Occipital lobe (tissue), 3 donors: ENCODE measurements at places on chromosomes 2 and 18. TPM values are rescaled to one million over a fixed set of nuclear protein-coding genes. Genes with fewer than 3 reads are reported as not detected.

PROKR1 gene
- total RNA-seq = 2.0 TPM

TLK1 gene
- total RNA-seq = 30.1 TPM

DTNB gene
- 21.7 TPM for total RNA-seq

CD302 gene
- 2.5 TPM for total RNA-seq

PROM2 gene
- 1.2 TPM for total RNA-seq

CPO gene
- not detected for total RNA-seq

CHRND gene
- not detected for total RNA-seq

NT5DC4 gene
- not detected for total RNA-seq

STARD6 gene
- not detected for total RNA-seq

COLEC11 gene
- total RNA-seq = 0.78 TPM

KIF5C gene
- total RNA-seq = 379 TPM

ITGA6 gene
- total RNA-seq = 32.6 TPM

NRP2 gene
- 22.1 TPM for total RNA-seq

COL3A1 gene
- total RNA-seq = 129 TPM

CNDP1 gene
- total RNA-seq = 0.16 TPM

DNAH7 gene
- 16.5 TPM for total RNA-seq

PCARE gene
- total RNA-seq = under 0.01 TPM

TWIST2 gene
- total RNA-seq = 0.16 TPM

PIEZO2 gene
- total RNA-seq = 8.0 TPM

- DNase-seq = no peak
Observed at GRCh38 chr18:69265656-69266055, 135.0 kb upstream of the DOK6 start.

GRCh38 chr2:225581906-225582305 lies 182.4 kb downstream of the NYAP2 start:
- DNase-seq = no peak

- no peak for DNase-seq
Observed at GRCh38 chr2:88865801-88866371, 174.4 kb downstream of the RPIA start.

- DNase-seq = no peak
Observed at GRCh38 chr2:151237422-151238025, 24.1 kb downstream of the RBM43 start.

- DNase-seq = no peak
Observed at GRCh38 chr18:10417191-10417590, 37.2 kb upstream of the APCDD1 start.

- no peak for DNase-seq
Observed at GRCh38 chr2:134722728-134723127, 3.9 kb upstream of the TMEM163 start.

DNA sequence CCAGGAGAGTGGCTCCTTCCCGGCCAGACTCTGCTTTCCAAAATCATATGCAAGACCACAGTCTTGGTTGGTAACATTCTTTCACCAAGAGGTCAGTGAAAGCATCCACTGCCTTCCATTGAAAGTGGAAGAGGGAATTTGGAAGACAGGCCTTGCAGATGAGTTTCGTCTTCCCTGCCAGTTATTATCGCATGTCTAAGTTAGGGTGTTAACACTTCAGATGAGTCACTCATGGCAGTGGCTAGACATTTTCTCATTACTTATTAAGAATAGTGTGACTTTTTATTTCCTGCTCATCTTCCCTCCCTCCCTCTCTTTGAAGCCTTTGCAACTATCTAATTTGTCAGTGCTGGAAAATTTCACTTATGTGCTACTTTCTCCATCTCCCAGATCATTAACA lies 102.9 kb upstream of the EPB41L3 start:
- no peak for DNase-seq

GRCh38 chr2:220512419-220512818 lies 885.0 kb downstream of the SLC4A3 start:
- no peak for DNase-seq

GRCh38 chr2:197866455-197866854 lies 62.1 kb downstream of the PLCL1 start:
- DNase-seq = no peak

GRCh38 chr2:28654663-28655320 lies 96.8 kb upstream of the PPP1CB start:
- DNase-seq = no peak

GRCh38 chr2:226638576-226638975 lies 161.0 kb downstream of the IRS1 start:
- no peak for DNase-seq

DNA sequence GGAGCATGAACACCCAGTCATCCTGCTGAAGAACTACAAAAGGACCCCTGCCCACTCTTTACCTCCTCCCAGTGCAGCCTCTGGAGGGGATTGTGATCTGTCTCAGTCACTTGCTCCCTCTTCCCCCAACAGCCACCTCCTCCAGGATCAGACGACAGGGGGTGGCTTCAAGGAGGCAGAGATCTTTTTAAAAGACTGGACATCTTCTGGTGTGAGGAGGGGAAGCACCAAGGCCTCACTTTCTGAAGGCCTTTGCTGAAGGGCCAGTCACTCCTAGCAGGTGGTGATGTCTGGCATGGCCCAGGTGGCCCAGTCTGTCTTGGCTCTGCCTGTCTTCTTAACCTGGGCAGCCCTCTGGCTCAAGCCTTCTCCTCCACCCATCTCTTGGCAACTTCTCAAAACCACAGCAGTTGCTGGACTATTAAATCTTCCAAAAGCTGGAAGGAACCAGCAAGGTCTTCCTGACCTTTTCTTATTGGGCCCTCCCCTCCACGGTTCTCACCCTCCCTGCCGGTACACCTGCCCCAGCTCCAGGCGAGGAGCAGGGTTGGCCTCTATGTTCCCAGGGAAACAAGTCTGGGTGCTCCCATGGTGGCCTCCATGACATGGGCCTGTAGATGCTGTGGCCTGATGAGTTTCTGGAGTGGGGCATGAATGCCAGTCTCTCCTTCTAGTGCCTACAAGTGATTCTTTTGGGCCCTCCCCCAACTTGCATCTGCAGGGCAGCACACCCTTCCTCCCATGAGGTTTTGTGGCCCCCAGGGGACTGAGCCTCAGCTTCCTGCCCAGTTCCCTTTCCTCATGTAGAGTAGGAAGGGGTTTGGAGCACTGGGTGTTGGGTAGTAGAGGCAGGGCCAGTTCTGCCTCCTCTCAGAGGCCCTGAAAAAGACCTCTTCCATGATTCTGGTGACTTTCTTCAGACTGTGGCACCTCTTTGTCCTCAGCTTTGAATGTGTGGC lies 5.0 kb upstream of the ATP6V1B1 start:
- no peak for DNase-seq

GRCh38 chr2:70399046-70399445 lies 97.2 kb upstream of the FAM136A start:
- DNase-seq = no peak

DNA sequence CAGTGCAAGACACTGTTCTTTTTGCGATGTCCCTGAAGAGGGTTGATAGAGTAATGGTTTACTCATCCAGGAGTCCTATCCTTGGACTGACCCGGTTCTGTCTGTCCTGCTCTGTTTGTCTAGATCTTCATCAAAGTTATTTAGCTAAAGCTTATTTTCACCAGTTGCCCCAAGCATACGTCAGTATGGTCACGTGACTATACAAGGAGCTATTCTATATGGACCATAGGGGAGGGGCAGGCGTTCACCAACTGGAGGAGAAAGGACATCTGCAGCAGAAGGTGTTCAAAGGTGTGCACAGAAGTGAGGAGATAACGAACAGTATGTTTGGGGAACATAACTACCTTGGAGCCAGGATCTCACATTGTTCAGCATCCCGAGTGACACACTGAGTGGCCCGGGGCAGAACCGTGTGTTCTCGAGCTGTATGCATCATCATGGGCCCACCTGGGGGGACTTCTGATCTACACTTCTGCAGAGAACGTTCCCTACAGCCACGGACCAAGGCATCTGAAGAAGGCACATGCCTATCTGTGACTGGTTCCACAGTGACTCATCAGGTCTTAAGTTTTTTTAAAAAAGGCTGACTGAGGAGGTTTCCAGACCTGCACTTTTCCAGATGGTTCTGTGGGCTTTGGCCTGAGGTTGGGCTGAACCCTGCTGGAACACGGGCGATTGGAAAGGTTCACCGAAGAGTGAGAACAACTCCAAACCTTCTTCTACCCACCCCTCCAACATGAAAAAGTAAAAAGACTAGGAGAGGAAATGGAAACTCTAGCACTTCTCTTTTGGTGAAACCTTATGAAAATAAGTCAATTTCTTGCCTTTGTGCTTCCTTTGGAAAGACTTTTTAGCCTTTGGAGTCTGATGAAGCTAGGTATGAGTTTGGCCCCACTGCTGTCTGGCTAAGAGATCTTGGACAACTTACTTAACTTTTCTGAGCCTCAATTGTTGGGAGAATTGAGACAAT lies 68.6 kb upstream of the YWHAQ start:
- DNase-seq = no peak

- no peak for DNase-seq
Observed at GRCh38 chr18:79965119-79965902, 868 bp downstream of the HSBP1L1 start.

DNA sequence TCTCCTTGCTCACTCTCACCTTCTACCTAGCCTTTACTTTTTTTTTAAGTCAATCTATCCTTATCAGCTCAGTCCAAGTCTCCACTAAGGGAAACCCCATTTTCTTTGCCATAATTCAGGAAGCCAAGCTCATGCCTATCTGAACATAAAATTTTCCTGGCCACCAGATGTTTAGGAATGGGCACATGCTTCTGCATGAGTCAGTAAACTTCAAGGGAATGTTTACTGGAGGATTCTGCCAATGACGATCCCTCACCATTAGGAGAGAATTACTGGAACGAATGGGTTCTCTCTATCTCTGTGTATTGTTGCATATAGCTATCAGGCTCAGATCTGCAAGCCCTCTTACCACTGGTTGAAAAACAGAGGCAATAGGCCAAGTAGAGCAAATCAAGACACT lies 731.7 kb upstream of the ZNF804A start:
- no peak for DNase-seq

- DNase-seq = no peak
Observed at GRCh38 chr18:63681449-63682340, 20.0 kb upstream of the SERPINB3 start.

DNA sequence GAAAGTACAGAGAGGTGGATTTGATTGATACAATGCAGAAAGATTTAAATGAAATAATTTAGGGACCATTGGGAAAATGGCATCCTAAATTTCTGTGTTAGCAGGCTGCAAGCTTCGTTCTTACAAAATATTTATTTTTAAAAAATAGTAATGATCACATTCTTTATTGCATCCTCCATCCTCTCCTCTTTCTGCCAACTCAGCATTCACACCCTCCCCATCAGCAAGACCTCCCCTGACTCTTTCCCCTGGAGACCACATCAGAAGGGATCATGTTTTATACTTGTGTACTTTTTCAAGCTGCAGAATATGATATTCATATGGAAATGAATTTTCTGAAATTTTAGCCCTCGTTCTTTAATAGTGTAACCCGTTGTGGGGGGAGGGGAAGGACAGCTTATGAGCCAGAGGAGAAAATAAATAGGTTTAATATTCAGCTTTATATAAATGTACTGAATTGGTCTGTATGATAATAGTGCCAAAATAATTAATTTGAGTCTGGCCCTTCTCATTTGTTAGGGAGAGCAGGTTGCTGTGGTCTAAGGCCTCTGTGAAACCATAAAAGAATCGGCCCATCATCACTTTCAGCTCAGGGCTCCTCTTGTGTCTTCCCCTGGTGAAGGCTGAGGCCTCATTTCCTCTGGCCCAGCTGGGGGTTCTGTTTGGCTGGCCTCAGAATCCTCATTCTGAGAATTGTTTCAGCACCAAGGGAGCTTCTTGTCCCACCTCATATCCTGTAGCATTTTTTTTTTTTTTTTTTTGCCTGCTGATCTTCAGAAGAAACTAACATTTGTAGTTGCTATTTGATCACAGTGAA lies 330.8 kb downstream of the TXNL1 start:
- no peak for DNase-seq

DNA sequence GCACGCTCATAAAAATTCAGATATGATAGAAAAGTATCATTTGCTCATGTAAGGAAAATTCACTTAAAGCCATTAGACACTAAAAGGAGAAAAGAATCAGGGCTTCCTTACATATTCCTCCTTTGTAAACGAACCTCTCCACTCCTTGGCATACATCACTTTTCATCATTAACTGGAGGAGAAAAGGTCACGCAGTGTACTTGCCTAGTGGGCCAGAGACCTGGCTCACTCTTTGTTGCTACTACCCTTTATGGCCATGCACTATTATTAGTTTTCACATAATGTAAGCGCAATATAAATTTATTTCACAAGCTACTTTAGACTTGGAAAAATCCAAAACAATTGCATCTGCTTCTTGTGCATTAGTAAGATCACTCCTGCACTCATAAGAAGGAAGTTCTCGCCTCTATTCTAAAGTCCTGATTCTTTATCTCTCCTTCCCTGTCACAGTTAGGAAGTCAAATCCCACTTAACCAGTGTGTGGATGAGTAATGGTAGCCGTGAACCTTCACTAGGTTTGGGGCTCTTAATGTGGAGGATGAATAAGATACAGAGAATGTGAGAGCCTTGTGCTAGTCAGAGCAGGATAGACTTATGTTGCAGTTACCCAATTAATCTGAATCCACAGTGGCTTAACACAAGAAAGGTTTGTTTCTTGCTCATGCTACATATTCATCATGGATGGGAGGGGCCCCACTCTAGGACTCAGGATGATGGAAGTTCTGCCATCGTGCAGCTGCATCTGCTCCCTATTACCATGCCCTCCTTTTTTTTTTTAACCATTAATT lies 115.0 kb upstream of the GLS start:
- no peak for DNase-seq

DNA sequence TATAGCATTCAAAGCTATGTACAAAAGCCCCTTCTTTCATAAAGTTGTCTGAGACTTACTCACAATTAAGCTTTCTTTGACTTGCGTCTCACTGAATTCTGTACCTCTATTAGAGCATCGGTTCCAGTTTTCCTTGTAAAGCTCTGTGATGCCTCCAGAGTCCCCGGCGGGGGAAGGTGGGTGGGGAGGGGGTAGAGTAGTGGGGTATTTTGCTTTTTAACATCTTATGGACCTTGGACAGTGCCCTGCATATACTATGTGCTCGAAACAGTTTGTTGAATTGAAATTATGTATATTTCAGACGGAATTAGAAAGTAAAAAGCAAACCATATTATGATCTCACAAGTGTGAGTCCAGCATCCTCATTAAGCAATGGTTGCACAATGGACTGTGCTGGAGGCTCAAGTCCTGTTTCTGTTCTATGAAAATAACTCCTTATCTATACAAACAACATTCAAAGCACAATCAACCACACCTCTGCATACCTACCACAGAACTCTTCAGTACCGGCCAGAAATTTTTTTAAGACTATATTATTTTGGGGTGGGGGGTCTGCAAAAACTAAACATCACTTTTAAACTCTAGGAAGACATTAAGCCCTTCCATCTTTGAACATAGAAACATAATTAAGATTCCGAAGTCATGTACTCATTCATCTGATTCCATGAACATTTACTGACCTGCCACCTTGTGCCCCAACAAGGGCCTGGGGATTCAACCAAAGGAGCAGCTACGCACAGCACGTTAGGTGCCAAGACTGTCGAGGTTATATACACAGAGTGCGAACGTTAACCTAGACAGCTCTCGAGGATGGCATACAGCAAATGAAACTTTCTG lies 908 bp downstream of the STAT1 start:
- no peak for DNase-seq

DNA sequence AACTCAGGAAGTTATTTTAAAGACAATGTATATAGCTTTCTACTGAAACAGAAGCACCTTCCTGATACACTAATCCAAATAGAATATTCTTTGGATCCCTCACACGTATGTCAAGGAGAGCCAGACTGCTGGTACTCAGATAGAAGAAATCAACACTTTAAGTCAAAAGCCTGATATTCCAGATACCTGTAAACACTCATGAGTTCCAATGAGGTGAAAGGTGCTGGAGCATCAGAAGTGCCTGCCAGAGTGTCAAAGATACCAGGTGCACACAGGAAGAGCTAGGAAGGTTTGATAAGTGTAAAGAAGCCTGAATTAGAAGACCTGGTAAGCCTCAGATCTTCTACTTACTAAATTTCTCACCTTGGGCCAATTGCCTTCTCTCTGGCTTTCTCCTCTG lies 226.3 kb upstream of the SP5 start:
- DNase-seq = no peak
